ENCODE measurements at places on chromosomes 12 and 14.

DNA sequence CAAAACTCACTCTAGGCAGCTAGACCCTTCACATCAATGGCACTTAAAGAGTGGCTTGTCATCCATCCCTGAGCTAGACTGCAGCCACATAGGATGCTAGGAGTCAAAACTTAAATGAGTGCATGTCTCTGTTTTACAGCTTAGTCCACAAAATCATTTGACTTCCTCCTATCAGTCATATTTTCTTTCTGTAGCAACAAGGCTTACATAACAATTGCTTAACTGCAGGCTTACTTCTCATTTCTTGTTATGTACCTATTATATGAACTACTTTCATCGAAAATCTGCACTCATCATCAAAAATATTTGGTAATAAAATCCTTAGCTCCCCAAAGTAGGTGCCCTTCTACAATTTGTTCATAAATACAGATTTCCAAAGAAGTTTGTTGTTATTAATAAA lies 30.1 kb downstream of the CLEC1A start:
- DNase-seq = no peak

DNA sequence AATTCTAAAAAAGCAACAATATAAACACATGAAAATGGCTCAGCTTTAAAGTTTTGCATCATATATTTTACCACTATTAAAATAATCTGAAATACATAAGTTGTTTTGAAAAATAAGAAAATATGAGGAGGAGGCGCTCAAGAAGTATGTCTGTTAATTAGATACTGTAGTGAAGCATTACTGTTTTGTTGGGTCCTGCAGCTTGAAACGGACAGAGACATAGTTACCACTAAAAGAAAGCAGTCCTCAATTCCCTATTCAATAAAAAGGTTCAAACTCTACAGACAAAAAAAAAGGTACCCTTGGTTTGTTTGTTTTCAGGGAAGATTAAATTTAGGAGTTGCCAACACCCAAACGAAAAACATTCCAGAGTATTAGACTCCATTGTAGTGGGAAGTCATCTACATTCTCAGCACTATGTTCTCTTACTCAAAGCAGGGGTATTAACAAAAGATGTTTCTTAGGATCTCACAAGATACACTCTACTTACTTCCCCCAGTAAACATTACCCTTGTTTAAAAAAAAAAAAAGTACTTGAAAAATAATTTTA lies 3.0 kb downstream of the PAWR start:
- DNase-seq = no peak

DNA sequence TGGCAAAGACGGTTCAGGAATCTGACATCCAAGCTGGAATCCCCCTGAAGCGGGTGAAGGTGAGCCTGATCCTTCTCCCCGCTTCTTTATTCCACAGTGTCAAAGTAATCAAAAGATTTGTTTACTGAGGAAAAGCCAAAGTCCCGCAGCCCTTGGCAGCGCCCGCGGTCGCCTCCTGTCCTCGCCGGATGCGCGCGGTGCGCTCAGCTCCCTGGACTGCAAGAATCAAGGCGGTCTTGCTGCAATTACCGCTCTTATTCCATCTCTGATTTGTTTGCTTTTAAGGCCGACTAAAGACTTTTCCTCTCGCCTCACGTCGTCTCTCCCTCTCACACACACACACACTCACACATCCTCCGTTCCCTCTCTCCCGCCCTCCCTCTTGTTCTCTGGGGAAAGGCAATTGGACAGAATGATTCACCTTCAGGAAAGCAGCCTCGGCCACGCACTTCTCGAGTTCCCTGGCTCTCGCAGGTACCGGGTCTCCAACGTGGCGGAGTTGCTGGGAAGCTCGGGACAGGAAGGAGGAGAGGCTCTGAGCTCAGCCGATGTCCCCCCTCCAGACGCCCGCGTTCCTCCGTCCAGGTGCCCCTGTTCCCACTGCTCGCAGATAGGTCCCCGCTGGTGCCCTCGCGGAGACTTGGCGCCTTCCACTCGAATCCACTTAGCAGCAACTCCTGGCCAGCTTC lies 68.6 kb upstream of the USP15 start:
- DNase-seq = no peak

DNA sequence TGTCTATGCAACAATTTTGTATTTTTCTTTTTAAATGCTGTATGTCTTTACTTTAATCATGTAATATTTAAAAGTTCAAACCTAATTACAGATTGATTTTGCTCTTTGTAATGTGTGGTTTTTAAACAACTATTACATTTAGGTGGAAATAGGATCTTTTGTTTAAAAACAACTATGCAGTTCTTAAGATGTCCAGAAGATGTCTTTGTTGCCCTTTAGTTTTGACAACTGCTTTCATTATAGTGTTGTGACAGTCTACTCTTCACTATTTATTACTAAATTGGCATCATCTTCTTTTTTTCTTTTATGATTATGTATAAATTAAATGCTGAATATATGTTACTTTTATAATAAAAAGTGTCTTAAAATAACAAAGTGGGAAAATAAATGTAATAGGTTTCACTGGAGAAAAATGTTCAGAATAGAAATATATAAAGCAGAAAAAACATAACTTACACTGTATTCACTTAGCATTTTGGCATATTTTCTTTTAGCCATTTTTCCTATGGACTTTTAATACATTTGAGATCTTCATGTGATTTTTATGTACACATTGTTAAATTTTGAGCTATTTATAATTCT lies 27.1 kb upstream of the PCNX4 start:
- DNase-seq = no peak

DNA sequence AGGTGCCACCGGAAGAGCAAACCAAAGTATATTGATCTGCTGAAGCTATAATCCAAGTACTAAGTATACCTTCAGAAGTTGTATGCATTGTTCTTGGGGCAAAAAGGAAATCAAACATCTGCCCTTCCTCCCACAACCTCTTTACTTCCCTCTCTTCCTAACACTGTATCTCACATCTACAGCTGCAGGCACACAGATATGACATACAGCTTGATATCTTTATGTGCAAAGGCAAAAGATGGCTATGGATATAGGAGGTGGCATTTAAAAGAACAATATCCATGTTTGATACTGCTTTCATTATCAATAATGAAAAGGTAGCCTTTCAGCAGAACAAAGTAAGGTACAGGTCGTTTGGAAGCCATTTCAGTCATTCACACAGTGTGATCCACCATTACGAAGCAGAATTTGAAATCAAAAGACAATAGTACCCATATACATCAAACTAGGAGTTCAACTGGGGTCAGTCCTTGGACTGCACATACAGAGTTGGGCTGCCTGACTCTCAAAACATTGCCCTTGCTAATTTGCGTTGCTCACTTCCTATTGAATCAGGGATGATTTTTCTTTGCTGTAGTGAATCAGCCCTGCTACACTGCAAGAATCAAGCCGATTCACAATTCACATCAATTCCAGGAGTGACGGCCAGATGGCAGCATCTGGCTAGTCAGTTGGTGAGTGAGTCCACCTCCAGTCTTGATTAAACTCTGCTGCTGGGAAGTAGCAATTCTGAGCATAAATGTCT lies 8.9 kb downstream of the ANG start:
- peak; percentile 58 for DNase-seq

GRCh38 chr12:120719496-120720233 lies 6.0 kb upstream of the ACADS start:
- DNase-seq = no peak

DNA sequence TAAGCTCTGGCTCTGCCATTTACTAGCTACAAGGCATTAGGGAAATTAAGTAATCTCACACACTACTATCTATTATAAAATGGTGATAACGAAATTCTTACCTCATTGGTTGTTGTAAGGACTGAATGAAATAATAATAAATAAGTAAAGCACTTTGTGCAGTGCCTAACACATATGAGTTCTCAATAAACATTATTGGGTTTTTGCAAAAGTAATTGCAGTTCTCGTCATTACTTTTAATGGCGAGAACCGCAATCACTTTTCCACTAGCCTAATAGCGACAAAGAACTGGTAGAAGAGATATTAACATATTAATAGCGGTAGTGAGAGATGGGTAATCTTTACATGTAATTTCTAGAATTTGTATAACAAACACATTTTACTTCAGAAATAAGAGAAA lies 9.2 kb downstream of the KRT77 start:
- no peak for DNase-seq

GRCh38 chr14:94665544-94665943 lies 53.4 kb downstream of the SERPINA3 start:
- DNase-seq = no peak

- no peak for DNase-seq
These were observed 147.4 kb upstream of the NUDT4 start for GRCh38 chr12:93230326-93230720.

DNA sequence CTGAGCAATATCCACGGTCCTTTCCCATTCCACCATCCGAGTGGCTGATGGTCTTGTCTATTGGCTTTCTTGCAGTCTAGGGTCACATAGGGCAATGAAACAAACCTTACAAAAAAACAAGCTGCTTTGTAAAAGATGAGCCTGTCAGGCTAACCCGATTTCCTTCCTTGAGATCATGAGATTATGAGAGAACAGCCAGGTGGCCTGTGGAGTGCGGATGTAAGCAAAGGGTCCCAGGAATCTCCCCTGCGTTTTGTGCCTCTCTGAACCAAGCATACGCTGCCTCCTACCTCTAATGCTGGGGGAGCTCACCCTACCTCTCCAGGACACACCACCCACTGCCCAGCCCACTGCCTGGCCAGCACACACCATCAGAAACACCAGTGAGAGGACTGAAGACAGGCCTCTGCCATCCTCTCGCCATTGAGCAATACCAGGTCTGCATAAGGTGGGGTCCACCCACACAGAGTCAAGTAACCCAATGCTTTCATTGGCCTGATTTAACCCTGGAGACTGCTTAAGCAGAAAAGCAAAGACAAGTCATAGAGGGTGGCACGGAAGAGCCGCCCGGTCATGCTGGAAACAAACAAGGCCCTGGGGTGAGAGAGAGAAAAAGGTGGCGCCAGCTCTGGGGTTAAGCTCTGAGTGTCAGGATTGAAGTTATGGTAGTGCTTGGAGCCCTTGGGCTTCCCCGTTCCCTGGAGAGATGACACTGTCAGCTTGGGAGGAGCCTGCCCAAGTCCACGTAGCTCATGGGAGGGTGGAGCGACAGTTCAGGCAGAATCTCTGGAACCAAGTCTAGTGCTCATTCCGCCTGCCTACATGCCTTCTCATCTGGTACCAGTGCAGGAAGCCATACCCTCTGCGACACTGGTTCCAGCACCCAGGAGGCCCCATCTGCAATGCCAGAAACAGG lies 46.6 kb downstream of the CALM1 start:
- DNase-seq = no peak

GRCh38 chr12:24025153-24025798 lies 75.8 kb upstream of the SOX5 start:
- no peak for DNase-seq

DNA sequence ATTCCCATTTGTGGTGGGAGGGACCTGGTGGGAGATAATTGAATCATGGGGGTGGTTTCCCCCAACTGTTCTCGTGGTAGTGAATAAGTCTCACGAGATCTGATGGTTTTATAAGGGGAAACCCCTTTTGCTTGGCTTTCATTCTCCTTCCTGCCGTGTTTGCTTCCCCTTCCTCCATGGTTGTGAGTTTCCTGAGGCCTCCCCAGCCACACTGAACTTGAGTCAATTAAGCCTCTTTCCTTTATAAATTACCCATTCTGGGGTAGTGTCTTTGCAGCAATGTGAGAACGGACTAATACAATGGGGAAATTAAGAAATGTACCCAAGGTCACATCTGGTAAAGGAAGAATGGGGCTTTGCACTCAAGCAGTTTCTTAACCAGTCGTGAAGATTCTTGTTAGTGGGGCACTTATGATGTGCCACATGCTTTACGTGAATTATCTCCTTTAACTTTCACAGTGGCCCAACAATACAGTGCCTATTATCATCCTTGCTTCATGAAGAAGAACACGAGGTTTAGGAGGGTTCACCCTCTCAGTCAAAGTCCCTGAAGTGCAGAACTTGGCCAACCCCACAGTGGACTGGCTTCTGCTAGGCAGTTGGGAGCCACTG lies 234.3 kb downstream of the EFCAB11 start:
- DNase-seq = no peak

DNA sequence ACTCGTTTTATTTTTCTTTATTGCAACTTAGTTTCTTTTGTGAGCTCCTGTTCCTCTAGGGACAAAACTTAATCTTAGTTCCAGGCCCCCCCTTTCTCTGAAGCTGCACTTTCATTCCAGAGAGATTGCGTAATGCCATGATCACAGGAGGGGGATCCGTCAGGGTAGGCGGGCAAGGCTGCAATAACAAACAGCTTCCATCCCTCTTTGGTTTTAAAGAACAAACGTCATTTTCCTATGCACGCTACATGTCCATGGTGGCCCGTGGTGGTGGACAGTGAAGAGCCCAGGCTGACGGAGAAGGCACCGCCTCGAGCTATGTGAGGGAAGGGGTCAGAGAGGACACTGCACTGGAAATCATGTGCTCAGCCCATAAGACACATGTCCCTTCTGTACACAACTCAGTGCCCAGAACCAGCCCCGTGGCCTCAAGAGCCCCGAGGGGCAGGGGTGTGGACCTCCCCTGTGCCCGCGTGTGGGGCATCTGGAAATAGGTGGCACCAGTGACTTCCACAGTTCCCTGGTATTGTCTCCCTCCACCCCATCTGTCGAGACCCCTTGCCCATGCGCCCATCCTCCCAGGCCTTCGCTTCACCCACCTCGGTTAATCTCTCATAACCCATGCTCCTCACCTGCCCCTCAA lies 161.4 kb downstream of the ADGRD1 start:
- no peak for DNase-seq

DNA sequence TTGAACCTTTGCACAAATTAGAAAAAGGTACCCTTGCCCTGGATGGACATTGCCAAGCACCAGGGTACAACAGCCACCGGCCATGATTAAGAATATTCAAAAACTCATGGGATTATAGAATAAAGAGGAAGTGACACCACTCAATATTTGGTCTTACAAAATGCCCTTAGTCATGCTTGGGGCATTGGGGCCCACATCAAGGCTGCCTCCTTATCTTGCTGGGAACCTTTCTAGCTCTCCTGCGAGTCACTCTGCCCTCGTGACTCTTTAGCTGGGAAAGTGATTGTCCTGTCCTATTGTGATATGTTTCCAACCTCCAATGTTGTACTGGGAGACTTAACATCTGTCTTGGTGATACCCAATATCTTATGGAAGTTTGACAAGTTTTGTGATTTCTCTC lies 57.8 kb downstream of the GTF2A1 start:
- DNase-seq = no peak

- no peak for DNase-seq
These were observed 151.6 kb downstream of the SYT1 start for GRCh38 chr12:79016181-79016580.

- no peak for DNase-seq
These were observed 14.4 kb downstream of the ADCY6 start for GRCh38 chr12:48774516-48774915.

- no peak for DNase-seq
These were observed 83.8 kb upstream of the MANSC4 start for GRCh38 chr12:27863839-27864238.

- no peak for DNase-seq
These were observed 160.9 kb upstream of the ABCD2 start for GRCh38 chr12:39780411-39780912.

GRCh38 chr12:2541631-2542204 lies 253.1 kb upstream of the FKBP4 start:
- no peak for DNase-seq

Measured in substantia nigra (tissue), 51 donors.